ENCODE measurements at places on chromosomes 3 and 15. TPM values are rescaled to one million over a fixed set of nuclear protein-coding genes. Genes with fewer than 3 reads are reported as not detected.

Gene PLA2G4D
- 0.10 TPM for total RNA-seq

Gene SAMMSON
- total RNA-seq = not detected

Gene POPDC2
- total RNA-seq = not detected

Gene EPHA6
- not detected for total RNA-seq

Gene PCBP4
- total RNA-seq = 14.7 TPM

Gene ACKR2
- total RNA-seq = 0.02 TPM

Gene MYO5C
- 2.5 TPM for total RNA-seq

Gene STAB1
- total RNA-seq = not detected

Gene HCLS1
- not detected for total RNA-seq

Gene TMEM212
- total RNA-seq = not detected

Gene CHDH
- total RNA-seq = 0.07 TPM

Gene SAMD7
- not detected for total RNA-seq

Gene CHST13
- not detected for total RNA-seq

Gene CYP11A1
- total RNA-seq = 0.10 TPM

Gene HHLA2
- not detected for total RNA-seq

Gene STAG1
- total RNA-seq = 31.6 TPM

Gene IQGAP1
- 206 TPM for total RNA-seq

Gene CTXN2
- 0.20 TPM for total RNA-seq

Gene TF
- not detected for total RNA-seq

Gene CHL1
- not detected for total RNA-seq

Gene WNT5A
- 113 TPM for total RNA-seq

Gene IL12A
- total RNA-seq = 0.25 TPM

Gene LYSMD2
- 19.8 TPM for total RNA-seq
